M059J (cell line): ENCODE measurements at places on chromosomes 1 and 21.
A peak's percentile ranks its signal among the peaks of the same experiment; 100 is the strongest.

DNA sequence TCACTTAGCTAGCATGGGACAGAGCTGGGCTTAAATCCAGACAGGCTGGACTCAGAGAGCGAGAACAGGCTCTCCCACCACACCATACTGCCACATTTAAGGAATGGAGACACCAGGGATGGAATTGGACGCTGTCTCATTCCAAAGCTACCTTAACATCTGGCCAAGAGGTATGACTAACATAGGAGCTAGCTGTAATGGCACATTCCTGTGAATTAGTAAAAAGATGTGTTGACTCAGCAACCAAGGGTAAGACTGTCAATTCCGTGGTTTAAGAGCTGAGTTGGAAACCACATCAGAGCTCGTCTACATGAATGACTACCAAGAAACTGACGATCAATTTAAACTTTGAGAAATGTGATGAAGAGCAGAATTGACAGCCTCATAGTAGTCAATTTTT lies 8.3 kb upstream of the TNFRSF9 start:
- DNase-seq = peak; percentile 93

DNA sequence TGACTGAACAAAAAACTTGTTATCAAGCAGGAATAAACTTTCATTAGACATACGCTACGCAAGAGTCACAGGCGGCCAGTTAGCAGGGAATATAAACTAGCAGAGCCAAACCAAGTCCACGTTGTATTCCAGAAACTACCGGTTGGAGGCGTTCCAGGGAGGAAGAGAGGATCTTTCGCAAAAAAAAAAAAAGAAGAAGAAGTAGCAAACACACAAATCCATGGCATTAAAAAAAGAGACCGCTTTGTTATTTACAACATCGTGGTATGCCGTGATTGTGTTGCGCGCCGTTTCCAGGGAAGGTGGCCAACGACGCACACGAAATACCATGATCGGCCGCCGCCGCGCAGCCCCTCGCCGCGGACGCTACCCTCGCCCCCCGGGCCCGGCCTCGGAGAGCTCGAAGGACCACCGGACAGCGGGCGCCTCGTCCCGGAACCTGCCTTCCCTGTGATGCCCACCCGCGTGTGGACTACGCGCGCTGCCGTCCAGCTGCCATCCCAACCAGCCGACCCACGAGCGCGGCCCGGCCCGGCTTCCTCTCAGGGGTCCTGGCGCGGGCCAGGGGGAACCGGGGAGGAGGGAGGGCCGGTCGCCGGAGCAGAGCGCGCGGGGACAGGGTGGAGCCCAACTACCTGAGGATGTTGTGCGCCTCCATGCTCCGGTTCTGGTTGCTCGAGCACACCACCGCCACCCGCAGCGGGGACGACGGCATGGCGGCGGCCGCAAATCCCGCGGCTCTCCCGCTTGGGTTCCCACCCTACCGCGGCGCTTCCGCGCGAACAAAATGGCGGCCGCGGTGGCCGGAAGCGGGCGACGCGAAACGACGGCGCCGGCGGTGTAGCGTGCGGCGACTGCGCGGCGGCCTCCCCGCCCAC lies 581 bp downstream of the SSU72 start:
- peak; percentile 63 for DNase-seq

GRCh38 chr1:194535369-194535768 lies 1349.0 kb upstream of the B3GALT2 start:
- DNase-seq = peak; percentile 20

GRCh38 chr1:46723901-46724300 lies 5.0 kb upstream of the EFCAB14 start:
- DNase-seq = no peak

DNA sequence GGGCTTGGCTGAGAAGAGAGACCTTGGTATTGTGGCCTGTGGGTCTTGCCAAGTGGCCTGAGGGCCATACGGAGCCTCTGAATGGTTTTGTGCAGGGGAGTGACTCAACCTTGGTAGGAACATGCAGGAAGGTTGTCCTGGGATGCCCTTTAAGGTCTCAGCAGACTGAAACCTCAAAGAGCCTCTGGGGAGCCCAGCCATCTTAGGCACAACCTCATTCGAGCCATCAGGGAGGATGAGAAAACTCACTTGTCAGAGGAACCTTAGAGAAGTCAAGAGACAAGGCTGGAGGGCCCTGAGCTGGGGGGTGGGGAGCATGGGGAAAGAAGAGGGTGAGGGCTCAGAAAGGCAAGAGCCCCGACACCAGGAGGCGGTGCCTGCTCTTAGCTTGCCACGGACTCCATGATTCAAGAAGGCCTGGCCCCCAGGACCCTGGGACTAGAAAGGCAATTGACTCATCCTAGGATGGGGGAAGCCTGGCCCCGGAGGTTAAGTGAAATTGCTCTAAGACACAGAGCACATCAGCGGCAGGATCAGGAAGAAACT lies 13.0 kb downstream of the IFI6 start:
- peak; percentile 100 for DNase-seq

GRCh38 chr1:51624855-51625254 lies 8.0 kb downstream of the OSBPL9 start:
- DNase-seq = no peak

DNA sequence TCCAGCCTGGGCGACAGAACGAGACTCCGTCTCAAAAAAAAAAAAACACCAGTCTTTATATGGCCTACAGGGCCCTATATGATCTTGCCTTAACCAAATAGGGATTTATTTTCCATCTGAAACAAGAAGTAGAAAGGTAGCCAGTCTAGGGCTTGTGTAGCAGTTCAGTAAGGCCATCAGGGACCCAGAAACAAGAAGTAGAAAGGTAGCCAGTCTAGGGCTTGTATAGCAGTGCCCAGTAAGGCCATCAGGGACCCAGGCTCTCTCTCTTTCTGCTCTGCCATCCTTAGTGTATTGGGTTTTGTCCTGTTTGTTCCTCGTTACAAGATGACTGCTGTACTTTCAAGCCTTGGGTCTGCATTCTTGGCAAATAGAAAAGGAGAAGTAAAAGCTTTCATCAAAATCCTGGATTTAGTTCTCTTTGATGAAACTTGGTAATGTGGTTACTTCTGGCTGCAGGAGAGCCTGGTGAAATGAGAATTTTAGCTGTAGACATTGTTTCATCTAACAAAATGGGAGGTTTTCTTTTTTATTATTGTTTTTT lies 46.1 kb downstream of the PKN2 start:
- DNase-seq = no peak

- peak; percentile 74 for DNase-seq
Observed at GRCh38 chr1:10679496-10680220, 116.8 kb downstream of the CASZ1 start.

DNA sequence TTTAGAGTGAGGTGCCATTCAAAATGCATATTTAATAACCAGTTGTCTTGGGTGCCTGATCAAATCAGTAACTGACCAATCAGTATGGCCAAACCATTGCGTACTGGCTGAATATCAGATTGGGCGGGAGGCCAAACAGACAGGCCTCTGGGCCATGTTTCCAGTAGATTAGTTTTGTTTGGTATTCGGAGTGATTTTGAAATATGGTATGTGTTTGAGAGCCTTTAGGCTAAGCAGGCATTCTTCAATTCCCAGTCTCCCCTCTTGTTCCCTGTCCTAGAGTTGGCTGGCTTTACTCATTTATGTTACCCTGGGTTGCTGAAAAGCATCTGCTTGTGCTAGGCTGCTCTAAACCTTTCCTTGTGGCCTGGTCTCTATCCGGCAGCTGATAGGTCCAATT lies 80.1 kb downstream of the BACH1 start:
- peak; percentile 73 for DNase-seq

DNA sequence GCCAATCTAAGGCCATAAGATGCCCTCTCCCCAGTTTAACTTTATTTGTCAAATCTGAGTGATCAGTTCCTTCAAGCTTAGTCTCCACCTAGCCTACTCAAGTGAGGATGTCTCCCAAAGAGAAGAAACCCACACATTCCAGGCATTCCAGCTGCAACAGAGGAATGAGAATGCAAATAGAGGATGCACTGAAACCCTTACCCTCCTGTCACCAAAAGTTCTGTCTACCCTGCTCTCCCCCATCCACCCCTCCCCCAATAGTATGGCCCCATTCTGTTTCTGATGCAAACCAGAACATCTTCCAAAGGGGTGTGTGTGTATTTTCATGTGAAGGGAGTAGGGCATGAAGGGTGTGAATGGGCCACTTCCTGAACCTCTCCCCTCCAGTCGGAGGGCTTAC lies 3.0 kb downstream of the DUSP23 start:
- DNase-seq = no peak
